ENCODE measurements at places on chromosomes 12 and 14. TPM values are rescaled to one million over a fixed set of nuclear protein-coding genes. Genes with fewer than 3 reads are reported as not detected.

The LHX5 gene
- not detected for total RNA-seq

The SLC38A4 gene
- total RNA-seq, result not detected

The LALBA gene
- total RNA-seq, result not detected

The REM2 gene
- total RNA-seq, result 0.36 TPM

The RAB15 gene
- total RNA-seq, result 20.9 TPM

The GUCY2C gene
- total RNA-seq, result 0.36 TPM

DNA sequence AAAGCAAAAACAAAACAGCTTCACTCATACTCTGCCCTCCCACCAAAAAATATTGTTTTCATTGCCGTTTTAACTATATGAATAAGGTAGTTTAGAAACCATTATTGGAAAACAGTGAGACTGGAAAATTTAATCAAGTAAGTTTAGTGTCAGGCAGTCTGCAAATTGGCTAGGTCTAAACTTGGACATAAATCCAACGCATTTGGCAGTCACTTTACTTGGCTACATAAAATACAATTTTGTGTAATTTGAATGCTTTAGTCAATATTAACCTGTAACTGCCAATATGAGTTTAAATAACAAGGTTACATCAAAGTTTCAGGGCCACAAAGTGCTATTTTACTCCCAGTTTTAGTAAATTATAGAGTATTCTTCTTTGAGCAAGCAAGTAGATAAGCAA is 202.3 kb upstream of the SLC38A2 start:
- peaks cover 2% of the 10 kb centered on the region for H3K27me3 ChIP-seq
- no peaks in the 10 kb centered on the region for H3K4me1 ChIP-seq
- H3K27ac ChIP-seq, result no peak overlapping the region

DNA sequence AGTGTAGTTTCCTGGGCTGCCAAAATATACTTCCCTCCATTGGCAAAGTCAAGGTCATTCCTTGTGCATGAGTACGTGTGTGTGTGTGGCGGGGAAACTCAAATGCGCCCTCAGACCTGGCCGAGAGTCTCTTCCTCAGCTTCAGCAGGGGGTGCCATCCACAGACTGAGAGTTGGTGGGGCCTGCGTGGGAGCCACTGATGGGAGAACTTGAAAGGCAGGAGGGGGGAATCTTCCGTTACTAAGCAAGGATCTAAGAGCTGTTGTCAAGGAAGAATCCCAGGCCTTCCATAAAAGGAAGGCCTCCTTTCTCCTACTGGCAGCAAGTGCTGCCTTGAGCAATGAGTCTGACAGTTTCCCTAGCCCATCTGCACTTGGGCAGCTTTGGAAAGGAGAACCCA is 274.9 kb downstream of the EMP1 start:
- H3K4me1 ChIP-seq, result no peaks in the 10 kb centered on the region
- no peak for DNase-seq
- no peaks in the 10 kb centered on the region for H3K27me3 ChIP-seq
- H3K27ac ChIP-seq, result no peak overlapping the region

DNA sequence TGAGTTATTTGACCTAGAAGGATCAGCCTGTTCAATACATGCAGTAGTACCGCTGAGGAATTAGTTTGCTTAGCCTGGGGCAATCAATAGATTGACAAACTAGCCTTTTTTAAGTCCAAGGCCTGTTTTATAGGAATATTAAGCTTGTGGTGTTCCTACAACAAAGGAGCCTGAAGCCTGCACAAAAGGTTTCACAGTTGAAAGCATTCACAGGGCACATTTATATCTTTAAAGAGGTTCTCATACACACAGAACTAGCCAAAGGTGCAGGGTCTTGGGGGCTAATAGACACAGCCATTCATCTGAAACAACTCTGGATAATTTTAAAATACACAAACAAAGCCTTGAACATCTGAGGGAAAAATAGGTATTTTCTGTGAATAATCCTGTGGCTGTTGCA is 160.3 kb downstream of the RPS29 start:
- H3K36me3 ChIP-seq, result no peaks in the 10 kb centered on the region
- H3K4me3 ChIP-seq, result no peak overlapping the region
- no peak for DNase-seq
- peaks cover 2% of the 10 kb centered on the region for H3K27me3 ChIP-seq

DNA sequence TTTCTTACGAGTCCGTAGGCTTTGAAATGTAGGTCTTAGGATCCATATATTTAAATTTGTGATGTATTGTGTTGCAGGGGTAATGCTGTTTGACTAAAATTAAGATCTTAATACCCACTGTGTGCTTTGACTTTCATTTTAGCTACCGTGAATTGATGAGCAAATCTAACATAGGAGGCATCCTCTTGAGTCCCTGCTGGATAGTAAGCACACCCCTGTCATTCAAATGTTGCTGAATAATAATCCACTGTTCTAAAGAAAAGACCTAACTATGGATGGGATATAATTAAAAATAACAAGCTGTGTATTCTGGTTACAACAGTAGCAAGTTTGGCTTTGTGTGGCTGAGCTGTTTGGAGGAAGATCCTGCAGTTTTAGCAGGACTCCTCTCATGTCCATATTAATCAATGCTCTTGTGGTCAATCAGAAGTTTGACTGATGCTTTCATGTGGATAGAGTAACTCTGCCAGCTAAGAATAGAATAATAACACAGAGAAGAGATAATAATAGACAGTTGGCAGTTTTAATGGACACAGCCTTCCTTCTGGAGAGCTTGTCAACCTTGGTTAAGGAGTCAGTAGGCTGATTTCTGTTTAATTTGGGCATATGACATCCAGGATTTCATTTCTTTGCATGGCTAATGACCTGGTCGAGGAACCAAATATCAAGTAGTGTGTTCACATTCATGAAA is 148.1 kb upstream of the MIS18BP1 start:
- no peak for DNase-seq
- H3K36me3 ChIP-seq, result no peaks in the 10 kb centered on the region
- peaks cover 2% of the 10 kb centered on the region for H3K27me3 ChIP-seq
- H3K27ac ChIP-seq, result no peak overlapping the region
- no peak overlapping the region for H3K4me3 ChIP-seq
- H3K4me1 ChIP-seq, result peaks cover 5% of the 10 kb centered on the region

DNA sequence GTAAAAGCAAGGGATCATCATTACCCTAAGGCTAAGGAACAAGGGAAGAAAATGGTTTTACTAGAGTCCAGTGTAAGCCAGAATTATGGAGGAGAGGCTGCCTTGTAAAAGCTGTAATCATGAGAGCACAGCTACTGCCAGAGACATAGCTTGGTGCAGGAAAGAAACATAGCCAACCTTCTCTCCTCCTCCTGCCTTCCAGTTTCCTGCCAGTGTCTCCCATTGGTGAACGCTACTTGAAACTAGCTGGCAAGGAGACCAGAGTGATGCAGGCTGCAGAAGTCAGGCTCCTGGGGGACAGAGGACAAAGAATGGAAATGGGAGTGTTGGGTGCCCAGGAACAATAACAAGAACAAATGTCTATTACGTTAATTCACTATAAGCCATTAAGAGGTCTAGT is 158.5 kb downstream of the NELL2 start:
- DNase-seq, result no peak
- no peaks in the 10 kb centered on the region for H3K36me3 ChIP-seq
- H3K4me3 ChIP-seq, result no peak overlapping the region
- H3K27me3 ChIP-seq, result no peaks in the 10 kb centered on the region
- H3K27ac ChIP-seq, result no peak overlapping the region

GRCh38 chr12:40192704-40193255 is 32.0 kb upstream of the LRRK2 start:
- no peak overlapping the region for H3K4me3 ChIP-seq
- H3K27ac ChIP-seq, result no peak overlapping the region
- H3K36me3 ChIP-seq, result peaks cover under 1% of the 10 kb centered on the region
- H3K27me3 ChIP-seq, result no peaks in the 10 kb centered on the region
- H3K4me1 ChIP-seq, result no peaks in the 10 kb centered on the region

- peaks cover 4% of the 10 kb centered on the region for H3K4me1 ChIP-seq
- peaks cover 1% of the 10 kb centered on the region for H3K27me3 ChIP-seq
- H3K4me3 ChIP-seq, result no peak overlapping the region
- H3K27ac ChIP-seq, result no peak overlapping the region
These were observed 146.8 kb downstream of the EMP1 start for GRCh38 chr12:13343375-13343774.
